Activated CD4-positive, alpha-beta T cell treated with anti-CD3 and anti-CD28 coated beads, Interleukin-2, amount 10 ng/mL, durations not matched to agents 7 days and 5 days (primary cell): ENCODE measurements at places on chromosomes 3 and 15.

- DNase-seq, result no peak
Observed at GRCh38 chr3:16520241-16520969, 6.9 kb upstream of the RFTN1 start.

DNA sequence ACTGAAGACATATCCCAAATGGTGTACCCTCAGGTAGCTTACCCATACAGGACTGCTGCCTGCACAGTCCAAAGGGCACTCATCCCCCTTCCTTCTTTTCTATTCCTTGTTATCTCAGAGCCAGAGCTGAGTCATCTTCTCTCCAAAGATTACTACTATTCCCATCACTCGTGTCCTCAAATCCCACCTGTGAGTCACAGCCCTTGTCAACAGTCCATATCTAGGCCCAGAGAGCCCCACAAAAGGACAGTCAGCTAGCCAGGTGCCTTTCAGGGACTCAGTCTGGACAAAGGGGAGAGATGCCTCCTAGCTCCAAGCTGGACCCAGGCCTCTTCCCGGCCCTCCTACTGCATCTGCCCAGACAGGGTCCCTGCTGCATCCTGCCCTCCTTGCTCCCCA, 11.0 kb downstream of the PARP16 start:
- DNase-seq, result no peak

- DNase-seq, result no peak
Observed at GRCh38 chr15:48565560-48566482, 79.7 kb downstream of the FBN1 start.

DNA sequence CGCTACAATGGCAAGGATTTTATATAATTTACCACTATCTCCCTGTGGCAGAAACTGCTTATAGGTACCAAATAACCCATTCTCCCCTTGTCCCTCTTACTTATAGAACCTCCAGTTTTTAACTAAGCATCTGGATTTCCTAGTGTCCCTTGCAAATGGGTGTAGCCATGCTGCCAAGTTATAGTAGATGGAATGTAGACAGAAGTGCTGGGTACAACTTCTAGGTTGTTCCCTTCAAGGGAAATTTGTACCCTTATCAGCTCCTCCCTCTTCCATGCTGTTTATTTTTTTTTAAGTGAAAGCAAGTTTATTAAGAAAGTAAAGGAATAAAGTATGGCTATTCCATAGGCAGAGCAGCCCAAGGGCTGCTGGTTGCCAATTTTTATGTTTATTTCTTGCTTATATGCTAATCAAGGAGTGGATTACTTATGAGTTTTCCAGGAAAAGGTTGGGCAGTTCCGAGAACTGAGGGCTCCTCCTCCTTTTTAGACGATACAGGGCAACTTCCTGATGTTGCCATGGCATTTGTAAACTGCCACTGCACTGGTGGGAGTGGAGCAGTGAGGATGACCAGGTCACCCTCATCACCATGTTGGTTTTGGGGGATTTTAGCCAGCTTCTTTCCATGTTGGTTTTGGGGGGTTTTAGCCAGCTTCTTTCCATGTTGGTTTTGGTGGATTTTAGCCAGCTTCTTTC, 40.1 kb upstream of the TM4SF19 start:
- DNase-seq, result peak; percentile 38

DNA sequence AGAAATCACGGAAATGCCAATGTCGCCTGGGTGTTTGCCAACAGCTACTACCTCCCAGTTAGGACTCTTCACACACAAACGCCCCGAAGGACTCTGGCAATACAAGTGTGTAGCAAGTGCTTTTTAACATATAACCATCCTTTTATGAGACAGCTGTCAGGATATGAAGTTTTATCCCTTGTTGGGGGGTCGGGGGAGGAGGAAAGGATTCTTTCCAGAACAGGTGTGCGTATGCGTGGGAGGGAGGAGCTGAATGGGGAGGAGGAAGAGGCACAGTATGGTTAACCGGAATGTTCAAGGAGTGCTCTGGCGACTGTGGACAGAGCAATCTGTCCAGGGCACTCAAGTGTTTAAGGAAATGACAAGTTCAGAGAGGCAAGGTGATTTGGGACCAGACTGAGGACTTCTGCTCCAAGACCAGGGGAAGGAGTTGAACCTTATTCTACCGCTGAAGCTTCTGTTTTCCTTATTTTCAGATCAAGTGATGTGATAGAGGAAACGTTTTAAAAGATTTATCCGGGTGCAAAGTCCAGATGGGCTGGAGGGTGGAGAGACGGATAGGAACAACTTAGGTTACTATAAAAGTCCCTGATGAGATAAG, 1.3 kb downstream of the TSPAN3 start:
- DNase-seq, result no peak

DNA sequence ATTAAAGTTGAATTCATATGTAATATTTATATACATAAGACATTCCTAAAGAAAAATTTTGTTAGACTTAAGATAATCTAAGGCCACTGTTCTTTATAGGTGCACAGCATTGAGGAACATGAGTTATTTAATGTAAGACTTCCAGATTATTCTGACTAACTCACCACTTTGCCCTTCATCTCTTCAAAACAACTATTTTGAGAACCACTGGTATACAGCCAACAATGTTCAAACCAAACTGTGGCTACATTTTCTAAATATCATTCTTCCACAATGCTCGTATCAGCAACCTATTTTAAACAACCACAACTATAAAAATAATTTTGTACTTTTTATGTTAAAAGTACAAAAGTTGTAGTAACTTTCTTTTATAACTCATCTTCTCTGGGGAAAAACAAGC, 199.8 kb upstream of the ALCAM start:
- DNase-seq, result no peak

- DNase-seq, result no peak
Observed at GRCh38 chr3:21274079-21274571, 476.9 kb downstream of the ZNF385D start.

GRCh38 chr15:83200589-83200988, 7.0 kb downstream of the HDGFL3 start:
- DNase-seq, result no peak

GRCh38 chr3:146575636-146576035, 29.5 kb downstream of the PLSCR5 start:
- no peak for DNase-seq

DNA sequence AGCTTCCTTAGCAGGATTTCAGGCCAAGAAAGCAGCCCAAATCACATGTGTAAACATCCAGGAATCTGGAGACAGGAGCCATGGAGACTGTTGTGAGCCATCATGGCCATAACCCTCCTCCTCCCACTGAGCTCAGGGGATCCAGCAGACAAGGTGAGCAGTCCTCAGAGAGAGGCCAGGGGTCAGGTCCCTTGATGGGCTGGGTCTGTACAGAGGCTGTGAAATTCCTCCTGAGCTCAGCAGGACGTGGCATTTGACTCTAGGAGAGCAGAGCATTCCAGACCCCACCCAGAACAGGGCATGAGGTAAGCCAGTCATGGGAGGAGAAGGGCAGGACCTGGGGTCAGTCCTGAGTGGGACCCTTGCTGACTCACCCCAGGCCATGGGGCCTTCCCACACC, 67.0 kb upstream of the ACAN start:
- no peak for DNase-seq

DNA sequence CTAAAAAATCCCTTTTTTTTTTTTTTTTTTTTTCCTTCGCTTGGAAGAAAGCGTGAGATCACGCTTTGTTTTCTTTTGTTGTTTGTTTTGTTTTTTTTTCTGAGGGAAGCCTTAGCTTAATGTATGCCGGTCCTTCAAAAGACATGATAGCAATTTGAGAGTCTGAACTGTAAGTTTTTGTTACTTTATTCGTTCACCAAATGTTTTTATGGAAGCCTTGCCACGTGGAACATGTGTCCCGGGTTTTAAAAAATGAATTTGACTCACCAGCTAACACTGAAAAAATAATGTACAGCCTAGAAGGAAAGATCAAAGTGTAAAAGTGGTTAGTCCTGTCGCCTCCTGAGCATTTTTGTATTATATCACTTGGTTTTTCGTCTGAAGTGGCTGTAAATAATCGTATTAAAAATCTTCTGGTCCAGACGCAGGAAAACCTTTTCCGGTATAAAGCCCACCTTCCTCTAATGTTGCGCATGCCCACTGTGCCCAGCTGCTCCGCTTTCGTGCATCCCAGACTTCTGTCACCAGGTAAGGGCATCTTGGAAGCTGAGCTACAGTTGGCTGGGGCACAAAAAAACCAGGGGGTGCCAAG, 795 bp upstream of the MYNN start:
- DNase-seq, result peak; percentile 59

DNA sequence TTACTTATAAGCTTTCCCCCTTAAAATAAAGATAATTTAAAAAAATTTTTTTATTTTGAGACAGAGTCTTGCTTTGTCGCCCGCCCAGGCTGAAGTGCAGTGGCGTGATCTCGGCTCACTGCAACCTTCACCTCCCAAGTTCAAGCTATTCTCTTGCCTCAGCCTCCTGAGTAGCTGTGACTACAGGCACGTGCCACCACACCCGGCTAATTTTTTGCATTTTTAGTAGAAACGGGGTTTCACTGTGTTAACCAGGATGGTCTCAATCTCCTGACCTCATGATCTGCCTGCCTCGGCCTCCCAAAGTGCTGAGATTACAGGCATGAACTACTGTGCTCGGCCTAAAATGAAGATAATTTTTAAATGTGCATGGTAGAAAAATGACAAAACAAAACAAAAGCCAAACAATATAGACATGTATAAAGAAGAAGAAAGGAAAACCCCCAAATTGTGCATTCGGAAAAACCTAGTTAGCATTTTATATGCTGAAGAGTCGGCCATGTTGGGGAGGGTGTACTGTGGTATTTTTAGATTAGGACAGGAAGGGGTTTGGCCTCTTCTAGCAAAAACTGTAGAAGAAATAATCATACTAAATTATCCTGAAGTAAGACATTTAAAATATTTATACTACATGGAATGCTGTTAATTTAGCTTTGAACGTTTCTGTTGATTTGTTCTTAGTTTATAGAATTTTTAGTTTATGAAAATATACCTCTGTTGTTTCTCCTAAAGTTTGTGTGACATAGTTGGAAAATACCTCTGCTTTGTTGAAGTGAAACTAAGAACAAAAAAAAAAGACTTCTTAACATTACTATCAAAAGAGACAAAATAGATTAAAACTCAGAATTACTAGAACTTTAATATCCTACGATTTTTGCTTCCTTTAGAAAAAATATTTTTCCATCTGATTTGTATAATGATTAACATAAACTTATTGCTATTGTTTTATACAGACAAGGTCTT, 7.4 kb downstream of the APPL1 start:
- DNase-seq, result no peak

- DNase-seq, result no peak
Observed at GRCh38 chr15:95440712-95441111, 889.8 kb upstream of the NR2F2 start.

GRCh38 chr15:39255760-39256159, 325.1 kb upstream of the THBS1 start:
- DNase-seq, result no peak

DNA sequence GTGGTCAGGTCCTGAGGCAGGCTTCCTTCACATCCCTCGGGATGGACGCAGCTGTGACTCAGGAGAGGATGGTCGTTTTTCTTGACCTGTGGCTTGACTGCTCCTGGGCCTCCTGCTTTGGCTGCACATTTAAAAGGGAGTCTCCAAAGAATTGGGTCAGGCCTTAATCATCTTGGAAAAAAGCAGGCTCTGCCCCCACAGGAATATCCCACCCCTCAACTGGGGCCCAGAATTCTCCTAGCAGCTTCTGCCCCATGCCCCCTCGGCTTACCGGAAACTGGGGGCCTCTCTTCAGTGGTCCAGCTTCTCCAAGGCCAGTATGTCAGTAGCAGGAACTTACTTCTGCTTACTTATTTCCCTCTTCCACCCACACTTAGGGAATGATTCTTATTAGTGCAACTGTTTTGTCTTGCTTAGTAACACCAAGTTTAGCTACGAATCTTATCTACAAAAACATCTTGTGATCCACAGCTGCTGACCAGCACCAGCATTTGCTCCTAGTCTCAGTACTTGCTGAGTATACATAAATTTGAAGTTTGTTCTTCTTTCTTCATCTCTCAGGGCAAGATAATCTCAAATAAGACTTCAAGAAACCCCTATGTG, 35.7 kb downstream of the ATG7 start:
- DNase-seq, result no peak

DNA sequence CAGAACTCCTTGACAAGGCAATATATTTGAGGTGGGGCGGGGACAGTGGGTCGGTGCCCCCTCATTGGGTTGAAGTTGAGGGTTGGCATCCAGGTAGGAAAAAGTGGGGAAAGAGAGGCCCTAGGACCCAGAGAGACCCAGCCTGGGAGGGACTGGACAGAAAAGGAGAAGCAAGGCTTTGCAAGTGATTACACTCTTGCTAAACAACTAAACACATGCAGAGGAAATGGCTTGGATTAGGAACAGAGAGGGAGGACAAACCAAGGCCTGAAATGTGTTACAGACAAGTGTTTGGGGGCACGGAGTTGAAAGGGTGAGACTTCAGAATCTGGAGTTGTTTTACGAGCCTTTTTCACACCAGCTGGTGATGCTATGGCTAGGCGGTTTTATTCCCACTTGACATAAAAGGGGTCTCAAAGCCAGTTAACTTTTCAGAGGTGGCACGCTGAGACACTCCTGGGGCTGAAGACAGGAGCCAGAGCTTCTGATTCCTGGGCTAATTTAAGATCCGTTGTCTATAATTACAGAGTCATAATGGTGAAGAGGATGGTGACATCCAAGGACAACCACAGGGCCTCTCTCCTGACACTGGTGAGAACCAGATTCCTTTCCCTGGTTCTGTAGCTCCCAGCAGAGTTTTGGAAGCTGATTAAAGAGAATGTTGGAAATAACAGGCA, 7.7 kb upstream of the KCTD6 start:
- DNase-seq, result no peak

GRCh38 chr3:122784436-122784835, 9.2 kb downstream of the HSPBAP1 start:
- no peak for DNase-seq

GRCh38 chr3:153137626-153138025, 24.4 kb upstream of the RAP2B start:
- DNase-seq, result no peak

- DNase-seq, result peak; percentile 82
Observed at GRCh38 chr15:70528270-70528706, 235.1 kb downstream of the UACA start.

GRCh38 chr3:49940667-49941249, 808 bp downstream of the RBM6 start:
- no peak for DNase-seq

DNA sequence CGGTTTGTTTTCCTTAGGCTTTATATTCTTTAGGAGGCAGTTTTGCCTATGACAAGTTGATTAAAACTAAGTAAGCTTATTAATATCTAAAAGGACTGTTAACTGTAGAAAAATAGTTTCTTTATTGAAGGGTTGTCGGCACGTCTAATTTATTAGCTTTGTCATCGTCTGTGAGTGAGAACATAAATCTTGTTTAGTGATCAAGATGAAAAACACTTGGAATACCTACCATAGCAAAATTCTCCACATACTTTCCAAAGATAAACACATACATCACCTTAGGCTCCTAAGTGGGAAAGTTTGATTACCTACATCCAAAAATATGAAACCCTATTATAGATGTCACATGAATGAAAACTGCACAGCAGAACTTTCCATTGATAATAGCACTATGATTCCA, 139.1 kb upstream of the BNIP2 start:
- DNase-seq, result no peak

- no peak for DNase-seq
Observed at GRCh38 chr3:134057654-134058110, 28.0 kb upstream of the SLCO2A1 start.

- no peak for DNase-seq
Observed at GRCh38 chr15:56524915-56525314, 60.0 kb upstream of the MNS1 start.

- DNase-seq, result no peak
Observed at GRCh38 chr15:35705030-35705883, 159.3 kb upstream of the DPH6 start.
